ENCODE measurements at places on chromosomes 5 and 9.

DNA sequence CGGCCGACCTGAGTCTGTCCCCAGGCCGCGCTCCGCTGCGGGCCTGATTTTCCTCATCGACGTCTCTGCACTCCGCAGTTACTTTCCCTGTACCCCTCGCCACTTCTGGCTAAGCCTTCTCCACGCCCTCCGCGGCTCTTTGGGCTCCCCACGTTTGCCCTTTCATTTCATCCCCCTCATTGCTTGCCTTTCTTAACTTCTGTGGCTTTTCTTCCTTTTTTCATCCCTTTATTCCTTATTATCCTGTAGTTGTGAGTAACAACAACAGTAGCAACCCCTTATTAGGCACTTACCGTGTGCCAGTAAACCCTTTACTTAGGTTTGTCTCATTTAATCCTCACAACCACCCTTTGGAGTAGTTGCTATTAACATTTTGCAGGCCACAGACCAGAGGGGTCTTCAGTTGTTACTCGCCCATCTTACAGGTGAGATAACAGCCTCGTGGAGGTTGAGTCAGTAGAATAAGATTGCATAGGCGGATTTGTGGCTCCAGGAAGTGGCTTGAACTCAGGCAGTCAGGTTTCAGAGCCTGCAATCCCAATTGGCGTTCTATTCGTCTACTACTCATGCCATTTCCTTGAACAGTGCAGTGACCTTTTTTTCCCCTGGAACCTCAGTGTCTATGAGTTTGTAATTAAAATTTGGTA lies 724 bp downstream of the TCERG1 start:
- DNase-seq, result no peak

GRCh38 chr5:123928401-123928800 lies 416.4 kb downstream of the CSNK1G3 start:
- no peak for DNase-seq

- DNase-seq, result no peak
These were observed 526.0 kb upstream of the ADAMTS16 start for GRCh38 chr5:4614088-4614487.

GRCh38 chr9:134332841-134333233 lies 6.6 kb downstream of the RXRA start:
- no peak for DNase-seq

DNA sequence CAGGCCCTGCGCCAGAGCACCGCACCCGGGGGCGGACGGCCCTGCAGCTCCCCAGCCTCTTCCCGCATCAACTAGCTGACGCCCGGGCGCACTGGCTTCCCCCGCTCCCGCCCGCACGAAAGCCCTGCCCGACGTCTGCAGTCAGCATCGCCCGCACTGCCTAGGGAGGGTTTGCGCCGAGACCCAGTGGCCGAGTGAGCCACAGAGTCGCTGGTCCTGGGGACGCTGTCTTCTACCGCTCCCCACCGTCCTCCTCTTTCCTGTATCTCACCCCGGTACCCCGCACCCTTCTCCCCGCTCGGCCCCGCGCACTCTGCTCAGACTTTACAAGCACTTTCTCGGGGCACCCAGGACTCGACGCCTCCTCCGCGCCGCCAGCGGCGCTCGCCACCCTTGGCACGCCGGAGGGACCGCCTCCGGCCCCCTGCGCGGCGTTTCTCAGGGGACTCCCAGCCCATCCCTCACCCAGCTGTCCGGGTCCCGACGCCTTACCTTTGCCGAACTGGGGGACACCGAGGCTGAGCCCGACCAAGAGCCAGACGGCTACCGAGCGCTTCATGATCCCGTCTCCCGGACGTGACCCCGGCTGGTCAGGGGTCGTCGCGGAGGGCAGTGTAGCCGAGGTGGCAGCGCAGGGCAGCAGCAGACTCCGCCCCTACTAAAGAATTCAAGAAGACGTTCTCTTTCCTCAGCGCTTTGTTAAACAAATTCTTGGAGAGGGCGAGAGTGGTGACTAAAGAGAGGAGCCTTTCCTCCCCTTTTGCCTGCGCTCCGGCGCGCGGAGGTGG lies 670 bp downstream of the EDIL3 start:
- DNase-seq, result no peak

All from activated naive CD8-positive, alpha-beta T cell treated with anti-CD3 and anti-CD28 coated beads, Interleukin-2, amount 10 ng/mL, durations not matched to agents 7 days and 5 days (primary cell).